ENCODE measurements at places on chromosomes 16 and 17.

DNA sequence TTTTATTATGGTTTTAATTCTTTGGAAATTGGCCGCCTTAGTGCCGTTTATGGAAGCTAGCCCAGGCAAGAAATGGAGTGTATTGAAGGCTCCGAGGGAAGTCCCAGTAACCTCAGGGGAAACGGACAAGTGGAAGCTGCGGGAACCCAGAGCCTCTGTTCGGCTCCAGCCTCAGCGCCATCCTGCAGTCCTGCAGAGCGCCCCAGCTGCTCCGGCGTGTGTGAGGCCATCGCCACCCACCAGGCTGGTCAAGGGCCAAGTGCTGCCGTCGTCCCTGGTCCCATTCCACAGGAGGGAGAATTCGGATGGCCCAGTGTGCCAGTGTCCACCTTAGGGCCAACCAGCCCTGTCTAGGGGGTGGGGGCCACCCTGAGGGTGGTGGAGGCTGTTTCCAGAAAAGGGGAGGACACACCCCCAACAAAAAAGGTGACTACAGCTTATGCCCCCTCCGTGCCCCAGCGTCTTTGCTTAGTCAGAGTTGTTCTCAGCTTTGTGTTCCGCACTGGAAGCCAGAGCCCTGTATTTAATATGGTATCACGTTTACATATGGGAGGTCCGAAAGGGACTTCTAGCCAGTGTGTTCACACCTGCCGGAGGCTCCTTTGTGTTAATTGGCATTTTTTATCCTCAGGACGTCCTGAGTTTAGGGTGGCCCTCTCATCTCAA, 13.0 kb downstream of the MGRN1 start:
- no peak for DNase-seq

- DNase-seq, result no peak
Measured at GRCh38 chr17:60468371-60468770, 46.1 kb downstream of the CHCT1 start.

DNA sequence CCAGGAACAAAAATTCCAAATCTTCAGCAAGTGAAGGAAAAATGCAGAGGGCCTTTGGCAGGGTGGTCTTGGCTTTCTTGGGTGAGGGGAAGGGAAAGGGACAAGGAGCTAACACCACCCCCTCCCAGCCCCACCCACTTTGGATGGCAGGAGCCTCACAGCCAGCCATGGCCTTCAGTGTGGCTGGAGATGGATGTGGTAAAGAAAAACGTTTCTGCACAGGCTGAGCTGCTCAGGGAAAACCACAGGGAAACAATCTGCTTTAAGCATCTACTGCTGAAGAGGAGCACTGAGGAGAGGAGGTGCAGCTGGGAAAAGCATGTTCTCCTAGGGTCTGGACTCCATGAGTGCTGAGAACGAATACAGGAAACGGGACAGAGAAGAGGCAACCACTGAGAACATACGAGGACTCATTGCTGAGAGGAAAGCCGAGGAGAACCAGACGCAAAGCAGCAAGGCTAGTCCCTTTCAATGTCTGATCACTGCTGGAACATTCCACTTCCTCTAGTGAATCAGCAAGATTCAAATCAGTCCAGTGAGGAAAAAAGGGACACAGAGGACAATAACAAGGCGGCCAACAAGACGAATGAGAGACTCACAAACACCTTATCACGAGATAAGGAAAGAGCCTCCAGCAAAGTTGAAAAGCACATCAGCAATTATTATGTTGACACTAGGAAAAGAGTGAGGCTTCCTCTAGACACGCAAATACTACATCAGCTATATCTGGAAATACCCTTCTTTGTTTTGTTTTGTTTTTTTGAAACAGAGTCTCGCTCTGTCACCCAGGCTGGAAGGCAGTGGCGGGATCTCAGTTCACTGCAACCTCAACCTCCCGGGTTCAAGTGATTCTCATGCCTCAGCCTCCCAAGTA, 41.7 kb downstream of the ZZEF1 start:
- DNase-seq, result no peak

DNA sequence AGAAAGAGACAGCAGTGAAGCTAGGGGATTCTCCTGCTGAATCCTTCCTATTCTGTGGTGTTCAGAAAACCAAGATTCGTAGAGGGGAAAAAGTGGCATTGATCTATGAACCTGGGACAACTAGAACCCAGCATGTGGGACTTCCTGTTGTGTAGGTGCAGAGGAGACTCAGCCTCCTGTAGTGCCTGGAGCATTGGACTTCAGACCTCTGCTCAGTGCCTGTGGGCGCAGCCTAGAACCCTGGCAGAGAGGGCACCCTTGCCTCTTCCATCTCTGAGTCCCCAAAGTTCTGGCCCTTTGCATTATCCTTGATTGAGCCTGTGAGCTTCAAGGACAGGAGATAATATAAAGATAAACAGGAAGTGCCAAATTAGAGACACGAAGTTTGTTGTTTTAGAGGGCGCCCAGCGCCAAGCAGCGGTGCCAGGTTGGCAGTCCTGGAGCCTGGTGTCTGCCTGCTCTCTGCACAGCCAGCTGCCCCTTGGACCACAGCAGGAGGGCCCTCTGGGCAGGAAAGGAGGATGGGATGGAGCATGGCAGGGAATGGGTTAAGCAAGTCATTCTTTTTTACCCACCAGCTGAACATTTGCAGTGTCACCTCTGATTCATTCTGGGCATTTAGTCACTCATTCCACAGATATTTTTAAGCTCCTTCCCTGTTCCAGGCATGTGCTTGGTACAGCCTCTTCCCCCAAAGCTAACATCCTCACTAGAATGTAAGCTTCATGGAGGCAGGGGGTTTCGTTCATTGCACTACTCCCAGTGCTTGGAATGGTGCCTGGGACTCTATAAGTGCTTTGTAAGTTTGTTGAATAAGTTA, 11.9 kb upstream of the SP6 start:
- DNase-seq, result no peak

GRCh38 chr17:72266112-72266775, 145.4 kb downstream of the SOX9 start:
- peak; percentile 62 for DNase-seq

DNA sequence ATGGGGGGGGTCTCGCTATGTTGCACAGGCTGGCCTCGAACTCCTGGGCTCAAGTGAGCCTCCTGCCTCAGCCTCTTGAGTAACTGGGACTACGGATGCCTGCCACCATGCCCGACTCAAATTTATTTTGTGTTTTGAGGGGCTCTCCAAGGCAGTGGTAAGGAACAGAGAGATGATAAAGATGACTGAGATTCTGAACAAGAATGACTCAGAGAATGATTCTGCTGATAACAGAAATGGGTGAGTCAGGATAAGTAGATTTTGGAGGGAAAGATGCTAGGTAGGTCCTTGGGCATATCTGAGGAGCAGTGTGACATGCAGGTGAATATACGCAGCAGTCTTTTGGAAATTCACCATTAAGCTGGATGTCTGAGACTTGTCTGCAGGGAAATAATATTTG, 2.6 kb downstream of the TMEM220 start:
- DNase-seq, result no peak
